ENCODE measurements at places on chromosomes 2 and 18.

- no peak for DNase-seq
Observed at GRCh38 chr2:240131941-240132650, 4.0 kb downstream of the COPS9 start.

GRCh38 chr18:55439056-55439455 lies 148.9 kb downstream of the TCF4 start:
- no peak for DNase-seq

- DNase-seq, result no peak
Observed at GRCh38 chr2:70663411-70663810, 104.6 kb downstream of the ADD2 start.

DNA sequence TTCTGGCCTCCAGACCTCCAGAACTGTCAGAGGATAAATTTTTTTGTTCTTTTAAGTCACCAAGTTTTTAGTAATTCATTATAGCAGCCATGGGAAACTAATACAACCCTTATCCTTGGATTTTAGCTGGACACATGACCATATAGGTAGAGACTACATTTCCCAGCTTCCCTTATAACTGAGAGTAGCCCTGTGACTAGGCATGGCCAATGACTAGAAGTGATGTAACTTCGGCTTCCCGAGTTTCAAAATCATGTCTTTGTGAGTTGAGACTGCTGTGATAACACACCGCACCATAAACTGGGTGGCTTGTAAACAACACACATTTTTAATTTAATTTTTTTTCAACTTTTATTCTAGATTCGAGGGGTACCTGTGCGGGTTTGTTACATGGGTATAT lies 134.0 kb upstream of the SERTAD2 start:
- DNase-seq, result no peak

GRCh38 chr2:8455236-8456150 lies 226.4 kb upstream of the ID2 start:
- no peak for DNase-seq

GRCh38 chr2:34004936-34005335 lies 405.8 kb upstream of the FAM98A start:
- no peak for DNase-seq

DNA sequence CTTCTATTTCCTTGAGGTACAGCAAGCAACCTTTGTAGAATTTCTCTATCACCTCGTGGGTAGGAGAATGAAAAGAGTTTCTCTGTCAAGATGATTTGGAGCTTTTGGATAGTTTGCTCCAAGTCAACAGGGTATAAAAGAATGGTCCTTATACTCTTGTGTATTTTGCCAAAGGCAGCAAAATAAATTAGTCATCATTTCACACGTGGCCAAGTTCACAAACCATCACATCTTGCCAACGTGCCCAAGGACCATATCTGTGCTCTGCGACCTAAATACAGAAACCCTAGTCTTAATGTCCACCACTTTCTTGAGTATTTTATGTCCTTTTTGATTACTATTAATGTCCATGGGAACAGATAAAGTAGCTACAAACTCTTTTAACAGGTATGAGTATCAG lies 262.9 kb downstream of the AFF3 start:
- no peak for DNase-seq
